Right hindlimb (tissue), 1 donor: ENCODE measurements at places on chromosomes 16 and 17.
A peak's percentile ranks its signal among the peaks of the same experiment; 100 is the strongest.

DNA sequence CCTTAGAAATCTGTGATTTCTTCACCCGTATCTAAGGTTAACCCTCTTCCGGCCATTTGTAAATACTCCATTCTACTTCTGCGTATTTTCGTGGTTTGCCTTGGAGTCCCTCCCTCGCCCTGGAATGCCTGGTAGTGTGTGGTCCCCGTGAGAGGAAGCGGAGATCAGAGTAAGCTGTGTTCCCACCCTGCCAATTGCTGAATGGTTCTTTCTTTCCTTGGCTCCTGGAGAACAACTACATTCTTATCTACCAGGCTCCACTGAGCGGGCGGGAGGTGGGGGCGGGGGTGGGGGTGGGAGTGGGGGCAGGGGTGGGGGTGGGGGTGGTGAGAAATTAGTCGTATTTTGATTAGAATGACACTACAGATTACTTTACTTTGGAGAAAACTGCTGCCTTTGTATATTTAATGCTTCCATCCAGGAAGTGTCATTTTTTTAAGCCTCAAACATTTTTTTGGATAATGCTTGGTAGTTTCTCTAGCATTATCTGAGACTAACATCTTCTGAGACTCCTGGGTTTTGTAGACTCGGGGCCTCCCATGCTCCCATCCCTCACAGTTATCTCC lies 20.9 kb upstream of the FASN start:
- DNase-seq, result no peak

DNA sequence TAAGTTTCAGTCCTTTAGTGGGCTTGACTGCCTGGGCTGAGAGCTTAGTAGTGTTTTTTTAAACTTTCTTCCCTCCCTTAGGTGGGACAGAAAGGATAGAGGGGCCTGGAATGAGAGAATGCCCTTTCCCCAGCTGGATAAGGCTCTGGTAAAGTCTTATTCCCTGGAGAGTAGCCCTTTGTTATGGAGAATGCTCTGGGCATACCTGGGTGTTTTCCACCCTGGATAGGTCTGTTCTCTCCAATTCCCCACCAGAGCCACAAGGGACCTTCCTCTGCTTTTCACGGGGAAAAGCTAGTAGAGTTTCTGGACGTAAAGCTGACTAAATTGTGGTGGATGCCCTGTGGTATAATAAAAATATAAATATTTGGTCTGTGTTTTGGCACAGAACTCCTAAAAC lies 164.1 kb downstream of the HS3ST4 start:
- no peak for DNase-seq

- peak; percentile 57 for DNase-seq
Measured at GRCh38 chr16:30748634-30749445, 615 bp downstream of the PHKG2 start.

GRCh38 chr16:85605912-85606841 lies 6.9 kb upstream of the GSE1 start:
- no peak for DNase-seq

GRCh38 chr17:15171167-15172047 lies 93.7 kb downstream of the PMP22 start:
- DNase-seq, result peak; percentile 82

GRCh38 chr16:49527611-49528010 lies 154.0 kb downstream of the C16orf78 start:
- no peak for DNase-seq

GRCh38 chr17:49875685-49876084 lies 27.8 kb upstream of the TAC4 start:
- DNase-seq, result no peak

- DNase-seq, result no peak
Measured at GRCh38 chr17:40563220-40564052, 1.8 kb downstream of the CCR7 start.

DNA sequence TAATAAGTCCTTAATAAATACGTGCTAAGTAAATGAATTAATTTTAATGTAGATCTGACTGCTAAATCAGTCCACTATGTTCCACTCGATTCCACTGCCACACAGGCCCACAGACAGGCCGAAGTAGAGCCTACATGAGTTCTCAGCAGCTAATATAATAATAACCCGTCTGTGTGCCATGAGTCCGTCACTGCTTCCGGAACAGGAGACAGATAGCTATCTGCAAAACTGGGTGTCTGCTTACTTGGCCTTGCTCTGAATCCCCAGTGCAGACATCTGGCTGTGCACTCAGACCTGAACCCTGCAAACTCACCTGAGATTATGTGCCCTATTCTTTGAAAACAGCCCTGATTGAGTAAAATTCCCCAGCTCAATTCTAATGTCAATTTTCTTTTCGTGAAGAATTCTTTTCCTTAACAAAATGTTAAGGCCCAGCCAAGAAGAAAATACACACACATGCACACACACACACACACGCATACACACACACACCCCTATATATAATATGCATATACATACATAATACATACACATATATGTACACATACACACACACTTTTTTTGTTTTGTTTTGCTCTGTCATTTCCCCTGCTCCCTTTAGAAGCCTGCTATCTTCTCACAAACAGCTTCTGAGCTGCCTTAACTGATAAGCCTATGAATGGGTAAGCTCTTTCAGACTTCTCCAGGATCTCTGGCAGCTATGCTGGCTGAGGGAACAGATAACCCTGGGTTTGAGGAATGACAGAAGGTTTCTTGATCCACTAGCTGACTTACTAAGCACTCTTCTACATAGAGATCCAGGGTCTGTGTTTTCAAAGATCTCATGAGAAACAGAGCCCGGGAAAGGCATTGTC lies 39.8 kb upstream of the TOM1L1 start:
- no peak for DNase-seq

DNA sequence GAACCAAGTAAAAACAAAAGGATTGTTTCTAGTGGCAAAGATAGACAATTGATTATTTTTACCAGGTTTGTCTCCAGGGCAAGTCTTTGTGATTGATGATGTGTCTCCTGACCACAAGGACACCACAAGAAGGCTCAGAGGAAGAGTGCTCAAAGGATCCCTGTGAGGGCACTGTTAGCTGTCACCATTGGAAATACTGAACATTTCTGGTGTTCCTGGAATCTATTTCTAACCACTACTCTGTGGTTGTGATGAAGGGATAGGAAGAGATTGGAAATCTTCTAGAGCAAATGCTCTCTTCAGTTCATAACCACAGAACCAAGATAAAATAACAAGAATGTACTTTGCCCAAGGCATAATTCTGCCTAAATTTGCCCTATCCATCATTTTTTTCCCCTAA lies 15.3 kb downstream of the RNF43 start:
- DNase-seq, result no peak

GRCh38 chr17:44001461-44001920 lies 2.9 kb upstream of the NAGS start:
- DNase-seq, result no peak

DNA sequence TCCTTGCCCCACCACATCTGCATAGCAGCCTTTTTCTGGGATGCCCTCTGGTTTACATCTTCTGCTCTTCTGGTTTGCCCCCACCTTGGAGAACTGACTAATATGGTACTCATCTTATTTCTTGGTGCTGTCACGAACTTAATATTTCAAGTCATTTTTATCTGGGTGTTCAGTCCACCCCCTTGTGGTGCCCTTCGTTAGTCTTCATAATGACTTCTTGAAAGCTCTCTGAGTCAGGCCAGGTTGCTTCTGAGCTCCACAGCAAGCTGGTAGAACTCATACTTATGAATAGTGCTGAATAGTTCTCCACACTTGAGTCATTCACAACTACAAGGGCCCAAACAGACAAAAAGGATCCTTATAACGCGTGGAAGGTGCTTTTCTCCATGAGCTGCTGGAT lies 35.8 kb upstream of the TEKT3 start:
- DNase-seq, result no peak

- no peak for DNase-seq
Measured at GRCh38 chr16:12193692-12194091, 217.2 kb downstream of the SNX29 start.

DNA sequence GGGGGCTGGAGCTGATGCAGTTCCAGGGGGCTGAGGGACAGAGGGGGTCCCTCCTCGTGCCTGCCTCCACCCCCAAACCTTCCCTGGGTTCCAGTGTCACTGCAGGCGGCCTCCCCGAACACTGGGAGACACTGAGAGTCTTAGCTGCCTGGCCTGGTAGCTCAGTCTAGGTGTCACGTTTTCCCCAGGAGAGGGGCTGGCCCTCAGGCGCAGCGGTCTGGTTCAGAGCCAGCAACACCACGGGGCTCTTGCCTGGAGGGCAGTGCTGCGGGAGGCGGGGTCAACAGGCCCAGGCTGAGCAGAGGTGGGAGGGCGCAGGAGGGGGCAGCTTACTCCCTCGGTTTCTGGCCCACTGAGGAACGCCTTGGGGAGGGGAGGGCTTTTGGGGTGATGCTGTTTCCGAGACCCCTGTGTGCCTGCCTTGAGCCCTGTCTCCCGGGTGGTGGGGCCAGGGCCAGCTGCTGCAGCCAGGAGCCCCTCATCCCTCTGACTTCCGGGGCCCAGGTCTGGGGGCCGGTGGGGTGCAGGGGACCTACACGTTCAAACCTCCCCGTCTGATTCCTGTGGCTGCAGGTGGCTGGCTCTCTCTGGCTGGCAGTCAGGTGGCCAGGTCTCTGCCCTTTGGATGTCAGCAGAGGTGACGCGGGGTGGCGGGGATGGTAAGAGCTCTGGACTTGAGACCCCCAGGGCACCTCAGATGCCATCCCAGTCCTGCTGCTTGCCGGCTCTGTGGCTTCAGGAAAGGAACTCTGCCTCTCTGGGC lies 89.3 kb upstream of the GSE1 start:
- no peak for DNase-seq

- DNase-seq, result no peak
Measured at GRCh38 chr17:35841505-35841904, 27.2 kb downstream of the HEATR9 start.

- DNase-seq, result peak; percentile 69
Measured at GRCh38 chr16:87581857-87582215, 20.5 kb upstream of the JPH3 start.
